ENCODE measurements at places on chromosomes 2 and 18. TPM values are rescaled to one million over a fixed set of nuclear protein-coding genes. Genes with fewer than 3 reads are reported as not detected.

- no peaks in the 10 kb centered on the region for H3K36me3 ChIP-seq
- DNase-seq = no peak
- no peak overlapping the region for H3K27ac ChIP-seq
Observed at GRCh38 chr18:71250191-71250590, 961.3 kb downstream of the SOCS6 start.

DNA sequence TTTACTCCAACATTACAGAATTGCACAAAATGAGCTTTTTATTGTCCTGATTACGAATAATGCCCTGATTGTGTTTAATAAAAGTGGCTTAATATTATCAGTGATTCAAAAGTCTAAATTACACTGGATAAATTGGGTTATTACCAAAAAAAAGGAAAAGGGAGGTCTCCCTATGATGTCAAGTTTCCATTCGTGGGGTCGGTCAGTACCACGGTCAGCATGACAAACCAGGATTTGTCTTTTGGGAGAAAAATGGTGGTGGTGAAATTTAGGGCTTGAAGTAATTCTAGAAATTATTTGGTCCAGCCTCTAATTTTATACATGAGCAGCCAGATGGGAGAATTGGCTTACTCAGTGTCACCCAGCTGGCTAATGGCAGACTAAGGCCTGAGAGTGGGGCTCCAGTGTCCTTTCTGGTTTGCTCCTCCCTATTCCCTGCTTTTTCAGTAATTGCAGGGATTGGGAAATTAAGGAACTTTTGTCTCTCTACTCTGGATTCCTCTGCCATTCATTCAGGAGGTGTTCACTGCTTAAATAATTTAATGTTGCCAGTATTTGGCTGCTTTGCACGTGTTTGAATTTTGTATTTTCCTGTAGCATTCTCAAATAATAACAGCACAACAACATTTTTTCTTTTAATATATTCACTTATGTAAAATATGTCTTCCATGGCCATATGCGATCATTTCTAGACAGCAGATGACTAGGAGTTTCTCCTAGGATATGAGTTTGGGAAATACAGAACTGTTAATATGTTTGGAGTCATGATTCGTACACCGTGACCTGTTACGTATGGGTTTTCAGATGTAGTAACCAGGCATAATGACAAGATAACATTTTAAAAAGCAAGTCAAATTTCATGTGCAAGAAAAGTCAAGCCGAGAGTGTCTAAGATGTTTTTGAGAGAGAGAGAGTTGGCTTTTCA, 128.9 kb upstream of the NOSTRIN start:
- H3K4me3 ChIP-seq = no peak overlapping the region
- DNase-seq = no peak
- H3K4me1 ChIP-seq = no peaks in the 10 kb centered on the region
- H3K27me3 ChIP-seq = no peaks in the 10 kb centered on the region

- no peak for DNase-seq
- H3K27ac ChIP-seq = no peak overlapping the region
- no peaks in the 10 kb centered on the region for H3K36me3 ChIP-seq
- H3K27me3 ChIP-seq = peaks cover 6% of the 10 kb centered on the region
- H3K4me1 ChIP-seq = no peaks in the 10 kb centered on the region
Observed at GRCh38 chr2:222257645-222258044, 41.2 kb downstream of the PAX3 start.

DNA sequence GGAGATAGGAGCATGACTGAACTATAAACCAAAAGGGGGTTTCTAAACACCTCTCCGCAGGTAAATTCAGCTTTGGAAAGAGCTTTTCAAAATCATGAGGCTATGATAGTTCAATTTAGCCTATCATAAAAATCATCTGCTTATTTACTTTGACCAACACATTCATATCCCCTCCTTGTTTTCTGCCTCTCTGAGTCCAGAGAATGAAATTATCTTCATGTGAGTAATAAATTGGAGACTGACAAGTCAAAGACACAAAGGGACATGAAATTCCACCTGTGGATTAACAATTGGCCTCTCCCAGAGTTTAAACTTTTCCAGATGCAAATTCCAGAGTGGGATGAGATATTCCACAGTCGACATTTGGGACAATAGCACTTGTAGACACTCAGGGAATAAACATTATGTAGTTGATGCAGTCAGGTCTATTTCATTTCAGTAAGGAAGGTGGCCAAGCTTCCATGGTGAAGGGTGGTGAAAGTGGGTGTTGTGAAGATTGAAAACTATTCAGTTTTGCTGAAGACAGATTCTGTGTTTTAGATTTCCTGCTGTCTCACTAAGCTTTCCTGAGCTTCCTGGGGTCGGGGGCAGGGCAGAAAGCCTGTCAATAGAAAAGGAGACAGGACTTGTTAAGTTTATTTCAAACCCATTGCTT, 84.7 kb downstream of the CDC42EP3 start:
- no peaks in the 10 kb centered on the region for H3K36me3 ChIP-seq
- no peaks in the 10 kb centered on the region for H3K27me3 ChIP-seq
- peaks cover 90% of the 10 kb centered on the region for H3K4me1 ChIP-seq
- H3K4me3 ChIP-seq = no peak overlapping the region
- DNase-seq = no peak

DNA sequence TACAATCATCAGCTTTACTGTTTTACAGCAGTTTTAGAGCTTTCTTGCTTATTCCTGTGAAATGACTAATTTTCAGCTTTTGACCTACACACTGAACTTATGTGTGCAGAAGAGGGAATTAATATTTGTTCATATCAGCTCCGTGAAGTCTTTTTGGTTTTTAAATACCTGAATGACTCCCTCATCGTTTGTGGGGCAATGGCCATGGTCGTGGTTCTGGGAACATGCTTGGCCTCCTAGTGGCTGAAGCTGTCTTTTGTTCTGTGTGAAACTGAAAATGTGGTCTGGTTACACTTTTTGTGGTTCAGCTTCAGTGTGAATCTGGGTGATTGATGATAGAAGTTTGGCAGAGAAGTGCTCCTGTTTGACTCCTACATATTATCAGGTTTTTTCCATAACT, 408.1 kb downstream of the THSD7B start:
- no peak for DNase-seq
- H3K27me3 ChIP-seq = no peaks in the 10 kb centered on the region
- no peaks in the 10 kb centered on the region for H3K36me3 ChIP-seq

DNA sequence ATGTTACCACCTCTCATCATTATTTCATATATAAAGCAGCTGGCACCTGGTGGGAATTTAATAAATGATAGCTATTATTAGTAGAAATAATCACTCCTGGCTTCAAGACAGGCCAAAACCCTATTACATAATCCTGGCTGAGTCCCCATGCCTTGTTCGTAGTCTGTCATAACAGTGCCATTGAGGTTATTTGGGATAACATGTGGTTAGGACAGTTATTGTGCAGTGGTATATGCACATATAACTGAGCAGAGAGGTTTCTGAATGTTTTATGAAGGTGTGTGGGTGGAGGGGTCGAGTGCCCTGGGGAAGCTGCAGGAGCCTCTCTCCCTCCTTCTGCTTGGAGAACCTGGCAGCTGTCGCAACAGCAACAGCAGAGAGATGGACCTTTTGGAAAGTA, 162.4 kb upstream of the NABP1 start:
- no peaks in the 10 kb centered on the region for H3K36me3 ChIP-seq
- H3K27ac ChIP-seq = no peak overlapping the region
- peaks cover 4% of the 10 kb centered on the region for H3K4me1 ChIP-seq
- no peak overlapping the region for H3K4me3 ChIP-seq
- H3K27me3 ChIP-seq = no peaks in the 10 kb centered on the region

DNA sequence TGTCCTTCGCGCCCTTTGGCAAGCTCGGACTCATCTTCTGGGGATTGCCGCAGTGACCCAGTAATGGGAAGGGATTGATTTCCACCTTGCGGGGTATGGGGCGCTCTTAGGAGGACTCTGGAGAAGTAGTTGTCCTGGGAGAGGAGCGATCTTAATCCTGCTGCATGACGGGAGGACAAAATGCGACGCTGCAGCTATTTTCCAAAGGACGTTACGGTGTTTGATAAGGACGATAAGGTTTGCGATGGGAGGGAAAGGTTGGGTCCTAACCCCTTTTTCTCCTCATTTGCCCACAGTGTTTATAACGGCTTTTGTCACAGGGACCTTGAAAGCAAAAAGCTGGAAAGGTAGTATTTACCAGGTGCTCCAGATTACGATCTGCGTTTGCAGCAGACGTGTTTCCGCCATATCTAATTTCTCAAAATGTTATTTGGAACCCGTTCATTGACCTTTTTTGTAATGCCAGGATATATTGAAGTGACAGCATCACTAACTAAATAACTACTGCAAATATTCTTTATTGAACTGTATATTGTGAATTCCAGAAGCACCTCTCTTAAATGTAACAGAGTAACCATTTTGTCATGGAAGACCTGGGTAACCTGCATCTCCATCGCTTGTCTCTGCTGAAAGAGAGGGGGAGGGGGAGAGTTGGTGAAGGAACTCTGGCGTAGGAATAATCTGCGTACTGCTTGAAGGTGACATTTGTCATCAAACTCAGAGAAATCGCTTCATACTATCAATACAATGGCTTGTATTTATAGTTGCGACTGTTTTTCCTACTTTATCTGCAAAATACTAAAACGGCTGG, 590 bp downstream of the MDH1 start:
- H3K27ac ChIP-seq = peak overlapping the region; percentile 100
- peaks cover 28% of the 10 kb centered on the region for H3K4me1 ChIP-seq
- peaks cover 8% of the 10 kb centered on the region for H3K36me3 ChIP-seq
- no peak for DNase-seq
- peak overlapping the region; percentile 99 for H3K4me3 ChIP-seq
- no peaks in the 10 kb centered on the region for H3K27me3 ChIP-seq

GRCh38 chr18:74436158-74436769, 20.8 kb downstream of the DIPK1C start:
- no peaks in the 10 kb centered on the region for H3K4me1 ChIP-seq
- no peak for DNase-seq
- no peak overlapping the region for H3K27ac ChIP-seq
- peaks cover 2% of the 10 kb centered on the region for H3K27me3 ChIP-seq
- H3K36me3 ChIP-seq = no peaks in the 10 kb centered on the region

- no peaks in the 10 kb centered on the region for H3K27me3 ChIP-seq
- H3K4me3 ChIP-seq = no peak overlapping the region
- H3K4me1 ChIP-seq = peaks cover 10% of the 10 kb centered on the region
- DNase-seq = no peak
- peak overlapping the region; percentile 45 for H3K27ac ChIP-seq
Observed at GRCh38 chr2:211144078-211144477, 587.7 kb downstream of the CPS1 start.

DNA sequence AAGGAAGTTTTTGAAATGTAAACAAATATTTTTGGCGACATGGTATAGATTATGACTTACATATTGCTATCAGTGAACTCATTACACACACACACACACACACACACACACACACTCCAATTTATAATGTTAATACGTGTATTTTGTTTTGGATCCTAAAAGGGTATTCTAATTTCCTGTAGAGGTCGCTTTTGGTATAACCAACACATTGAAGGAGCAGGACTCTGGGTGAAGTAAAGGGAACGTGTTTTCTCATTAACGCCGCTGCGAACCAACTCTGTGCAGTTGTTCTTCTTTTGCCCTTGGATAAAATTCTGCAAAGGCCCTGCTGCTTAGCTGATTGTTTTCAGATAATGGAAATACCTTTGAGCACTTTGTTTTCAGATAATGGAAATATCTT, 190.4 kb downstream of the PMAIP1 start:
- no peak overlapping the region for H3K27ac ChIP-seq
- no peaks in the 10 kb centered on the region for H3K4me1 ChIP-seq
- H3K4me3 ChIP-seq = no peak overlapping the region

- no peaks in the 10 kb centered on the region for H3K36me3 ChIP-seq
- H3K4me1 ChIP-seq = peaks cover 88% of the 10 kb centered on the region
- H3K27me3 ChIP-seq = no peaks in the 10 kb centered on the region
- no peak for DNase-seq
- peak overlapping the region; percentile 95 for H3K27ac ChIP-seq
Observed at GRCh38 chr2:71456617-71457016, 3.3 kb downstream of the DYSF start.

GRCh38 chr2:211931314-211931713, 607.3 kb downstream of the ERBB4 start:
- H3K27ac ChIP-seq = no peak overlapping the region
- no peak for DNase-seq
- H3K4me1 ChIP-seq = no peaks in the 10 kb centered on the region
- H3K36me3 ChIP-seq = no peaks in the 10 kb centered on the region

DNA sequence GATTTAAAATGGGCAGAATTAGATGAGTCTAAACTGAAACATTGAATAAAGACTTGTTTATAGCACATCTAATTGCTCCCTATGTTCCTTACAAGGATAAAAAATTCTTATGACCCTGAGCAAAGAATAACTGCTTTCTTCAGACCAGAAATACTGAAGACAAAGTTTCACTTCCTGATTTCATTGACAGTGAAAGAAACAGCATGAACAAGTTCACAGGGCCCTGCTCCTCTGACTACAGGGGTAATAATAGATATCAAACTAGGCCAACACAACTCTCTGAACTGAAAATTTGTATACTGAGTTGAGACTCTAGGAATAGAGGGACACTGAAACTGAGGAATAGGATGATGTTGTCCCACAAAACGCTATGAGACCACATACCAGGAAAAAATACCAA, 1383.3 kb upstream of the CDH2 start:
- no peak overlapping the region for H3K4me3 ChIP-seq
- H3K36me3 ChIP-seq = no peaks in the 10 kb centered on the region
- no peak for DNase-seq
- peaks cover 11% of the 10 kb centered on the region for H3K27me3 ChIP-seq
- no peaks in the 10 kb centered on the region for H3K4me1 ChIP-seq

GRCh38 chr2:235358981-235359471, 134.8 kb upstream of the AGAP1 start:
- no peaks in the 10 kb centered on the region for H3K36me3 ChIP-seq
- peaks cover 40% of the 10 kb centered on the region for H3K27me3 ChIP-seq
- H3K27ac ChIP-seq = no peak overlapping the region
- no peak overlapping the region for H3K4me3 ChIP-seq
- H3K4me1 ChIP-seq = no peaks in the 10 kb centered on the region
- DNase-seq = no peak

GRCh38 chr18:76425146-76426131, 69.6 kb downstream of the ZNF516 start:
- DNase-seq = no peak
- H3K27ac ChIP-seq = no peak overlapping the region
- no peaks in the 10 kb centered on the region for H3K27me3 ChIP-seq
- H3K36me3 ChIP-seq = no peaks in the 10 kb centered on the region
- no peak overlapping the region for H3K4me3 ChIP-seq

GRCh38 chr2:167134381-167135072, 246.2 kb downstream of the XIRP2 start:
- no peak for DNase-seq
- H3K4me3 ChIP-seq = no peak overlapping the region
- no peaks in the 10 kb centered on the region for H3K27me3 ChIP-seq
- peaks cover 20% of the 10 kb centered on the region for H3K4me1 ChIP-seq
- no peaks in the 10 kb centered on the region for H3K36me3 ChIP-seq

GRCh38 chr2:232757905-232758304, 18.5 kb downstream of the KCNJ13 start:
- no peak overlapping the region for H3K27ac ChIP-seq
- no peaks in the 10 kb centered on the region for H3K27me3 ChIP-seq
- H3K4me1 ChIP-seq = no peaks in the 10 kb centered on the region

CNPPD1 gene
- total RNA-seq = 42.8 TPM

MFSD2B gene
- total RNA-seq = not detected

CHAC2 gene
- total RNA-seq = 2.2 TPM

SP140 gene
- total RNA-seq = 1.0 TPM

MGAT4A gene
- total RNA-seq = 0.38 TPM

RTN4 gene
- 532 TPM for total RNA-seq

PRPF40A gene
- 83.0 TPM for total RNA-seq

DSC2 gene
- 1.6 TPM for total RNA-seq

PDE11A gene
- total RNA-seq = 0.05 TPM

HRH4 gene
- not detected for total RNA-seq

CDH7 gene
- total RNA-seq = not detected

DIPK1C gene
- total RNA-seq = not detected

ALPI gene
- not detected for total RNA-seq

NT5C1B gene
- total RNA-seq = not detected

POTEJ gene
- not detected for total RNA-seq

C1QL2 gene
- not detected for total RNA-seq

GLI2 gene
- total RNA-seq = 33.2 TPM
